ENCODE measurements at places on chromosomes 4 and X.

- peak; percentile 98 for ATAC-seq
Observed at GRCh38 chr4:75673027-75673958, at the start of gene G3BP2. G3BP2 (minus strand) TSS chr4:75673411; CDS start chr4:75662025, 11,386 bp downstream.

DNA sequence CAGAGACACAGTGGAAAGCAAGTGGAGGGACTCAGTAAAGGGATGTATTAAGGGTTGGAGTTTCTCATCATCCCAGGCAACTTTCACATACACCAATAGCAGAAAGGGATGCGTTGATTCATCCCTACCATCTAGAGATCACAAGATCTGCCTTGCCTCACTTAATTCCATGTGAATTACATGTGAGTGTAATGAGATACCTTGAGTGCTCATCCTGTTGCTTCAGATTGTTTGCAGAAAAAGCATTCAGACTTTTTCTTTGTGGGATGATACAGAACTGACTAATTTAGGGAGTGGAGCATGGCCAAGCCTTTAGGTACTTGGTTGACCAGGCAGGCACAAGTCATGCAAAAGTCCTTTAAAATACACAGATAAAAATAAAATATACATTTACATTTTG lies 124.8 kb upstream of the SLIT2 start:
- peak; percentile 84 for ATAC-seq

DNA sequence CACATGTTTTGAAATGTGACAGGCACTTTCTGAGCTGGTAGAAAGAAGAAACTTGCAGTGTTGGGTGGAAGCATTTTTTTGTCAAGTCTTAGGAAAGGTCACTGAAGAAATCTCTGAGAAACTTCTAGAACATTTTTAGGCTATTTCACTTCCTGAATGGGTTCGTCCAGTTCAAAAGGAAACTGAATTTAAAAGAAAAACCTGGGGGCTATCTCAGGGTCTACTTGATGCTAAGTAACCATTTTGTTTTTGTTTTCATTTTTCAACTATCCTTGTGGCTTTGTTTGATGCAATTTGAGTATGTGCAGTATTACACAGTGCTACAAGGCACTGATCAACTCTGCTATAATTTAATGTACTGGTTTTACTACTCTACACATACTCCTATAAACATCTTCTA lies 34.0 kb upstream of the AMOT start:
- ATAC-seq = no peak

DNA sequence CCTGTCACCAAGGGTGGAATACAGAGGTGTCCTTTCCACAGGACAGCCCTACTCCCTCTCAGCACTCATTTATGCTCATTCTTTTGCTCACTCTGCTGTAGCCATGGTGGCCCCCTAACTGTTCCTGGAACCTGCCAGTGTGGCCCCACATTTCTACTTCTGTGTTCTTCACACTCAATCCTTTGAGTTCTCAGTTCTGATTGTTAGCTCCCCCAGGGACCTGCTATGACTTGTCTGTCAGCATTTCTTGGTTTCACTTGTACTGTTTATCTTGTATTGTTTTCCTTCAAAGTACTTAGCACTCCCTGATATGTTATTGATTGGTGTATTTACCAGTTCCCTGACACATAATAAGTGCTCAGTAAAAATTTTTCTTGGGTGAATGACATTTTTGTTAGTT lies 14.9 kb downstream of the VBP1 start:
- ATAC-seq = no peak

- no peak for ATAC-seq
Observed at GRCh38 chr4:36676139-36677050, 395.0 kb downstream of the DTHD1 start.

DNA sequence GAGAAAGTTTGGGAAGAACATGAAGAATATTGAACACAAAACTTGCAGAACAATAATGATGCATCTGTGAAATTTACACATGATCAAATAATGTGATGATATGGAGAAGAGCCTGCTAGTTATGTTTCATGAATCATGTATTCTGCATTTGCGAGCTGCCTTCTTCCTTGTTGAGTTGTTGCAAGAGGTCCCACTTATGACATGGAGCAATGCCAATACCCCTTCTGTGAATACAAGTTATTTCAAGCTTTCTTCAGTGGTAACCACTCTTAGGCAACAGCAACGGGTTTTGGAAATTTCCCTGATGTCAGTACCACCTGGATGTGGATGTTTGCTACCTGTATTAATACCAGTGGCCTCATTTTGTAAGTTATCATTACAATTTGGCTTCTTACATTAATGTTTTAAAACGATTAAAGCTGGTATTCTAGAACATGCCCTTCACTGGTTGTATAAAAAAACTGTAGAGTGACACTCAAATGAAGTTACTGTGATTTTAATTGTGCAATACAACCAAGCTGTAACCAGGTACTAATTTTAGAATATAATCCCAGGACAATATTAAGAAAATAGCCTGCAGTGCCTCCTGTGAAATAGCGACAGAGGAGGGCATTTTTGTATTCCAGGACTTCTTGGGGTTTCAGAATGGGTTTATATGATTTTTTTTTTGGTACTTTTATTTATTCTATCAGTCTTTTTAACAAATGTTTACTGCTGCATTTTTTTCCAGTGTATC lies 25.3 kb downstream of the IQCM start:
- no peak for ATAC-seq

GRCh38 chr4:78551420-78552351 lies at the start of gene ANXA3:
ANXA3 (plus strand) TSS chr4:78551770; CDS start chr4:78554474, 2,704 bp downstream.
- ATAC-seq = peak; percentile 79

DNA sequence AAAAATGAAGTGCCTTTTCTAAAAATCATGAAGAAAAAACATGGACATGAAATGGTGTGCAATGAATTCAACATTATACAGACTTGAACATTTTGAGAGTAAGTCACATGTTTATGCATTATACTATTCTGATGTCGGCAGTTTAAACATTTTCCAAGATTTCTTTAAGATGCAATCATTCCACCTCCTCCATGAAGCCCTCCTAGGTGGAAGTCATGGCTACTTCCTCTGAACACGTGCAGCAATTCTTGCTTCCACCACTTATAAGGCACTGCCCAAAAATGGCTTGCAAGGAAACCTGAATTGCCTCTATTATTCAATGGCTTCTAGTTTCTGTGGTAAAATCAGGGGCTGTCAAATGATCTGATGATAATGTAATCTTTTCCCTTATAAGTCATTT lies 25.8 kb downstream of the IGFBP7 start:
- ATAC-seq = no peak

DNA sequence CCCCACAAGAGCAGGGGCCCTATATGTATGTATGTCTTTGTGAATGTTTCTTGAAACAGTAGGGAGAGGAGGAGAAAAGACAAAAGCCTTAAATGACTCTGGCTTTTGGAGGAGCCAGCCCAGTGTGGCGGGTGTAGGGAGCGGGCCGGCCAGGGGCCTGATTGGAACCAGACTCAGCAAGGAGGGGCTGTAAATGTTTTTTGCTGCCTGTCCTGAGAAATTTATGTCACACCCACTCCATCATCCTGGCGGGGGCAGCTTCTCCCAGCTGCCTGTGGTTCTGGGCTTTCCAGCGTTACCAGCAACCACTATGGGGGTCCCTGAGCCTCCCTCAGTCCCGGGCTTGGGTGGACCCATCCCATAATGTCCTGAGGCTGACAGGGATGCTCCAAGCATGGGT lies 130.8 kb downstream of the PJA1 start:
- no peak for ATAC-seq

- ATAC-seq = peak; percentile 50
Observed at GRCh38 chrX:129641941-129642340, 12.8 kb downstream of the APLN start.

DNA sequence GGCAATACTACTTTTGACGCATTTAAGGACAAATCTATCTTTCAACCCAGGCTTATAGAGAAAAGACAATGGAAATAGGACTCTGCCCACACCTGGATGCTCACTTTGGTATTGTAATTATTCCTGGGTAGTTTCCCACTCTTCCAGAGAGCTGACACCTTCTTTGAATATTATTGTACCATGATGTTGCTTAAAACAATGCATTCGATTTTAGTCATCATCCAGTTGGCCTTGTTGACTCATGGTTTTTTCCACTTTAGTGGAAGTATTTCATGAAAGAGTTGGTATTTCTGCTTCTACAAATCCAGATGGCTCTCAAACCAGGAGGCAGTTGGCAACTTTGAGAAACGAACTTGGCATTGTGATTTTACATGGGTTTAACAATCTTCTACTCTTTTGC lies 124.2 kb downstream of the ENOX2 start:
- no peak for ATAC-seq
